Right lobe of liver (tissue), 6 donors: ENCODE measurements at places on chromosomes 13 and 19. TPM values are rescaled to one million over a fixed set of nuclear protein-coding genes. Genes with fewer than 3 reads are reported as not detected.

The IZUMO4 gene
- total RNA-seq, result 6.9 TPM

The MYO16 gene
- total RNA-seq, result 1.6 TPM

The POLR1G gene
- total RNA-seq, result 2.5 TPM

DNA sequence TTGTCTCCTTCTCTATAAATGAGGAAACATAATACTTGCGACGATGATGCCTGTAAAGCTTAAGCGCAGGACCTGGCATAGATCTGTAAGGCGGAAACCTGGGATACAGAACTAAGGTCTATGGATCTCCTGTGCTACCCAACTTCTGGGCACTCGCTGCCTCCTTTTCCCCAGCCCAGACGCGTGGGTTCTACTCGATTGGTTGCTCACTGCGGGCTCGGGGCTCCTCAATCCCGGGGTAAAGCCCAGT lies 615 bp upstream of the PSMC4 start:
- peak overlapping the region; percentile 77 for H3K27ac ChIP-seq
- peaks cover 24% of the 10 kb centered on the region for H3K36me3 ChIP-seq
- no peaks in the 10 kb centered on the region for H3K4me1 ChIP-seq
- no peak for DNase-seq
- peak overlapping the region; percentile 73 for H3K4me3 ChIP-seq
- no peaks in the 10 kb centered on the region for H3K27me3 ChIP-seq

GRCh38 chr13:35163674-35164073 lies 221.6 kb downstream of the NBEA start:
- no peak for DNase-seq
- H3K27ac ChIP-seq, result no peak overlapping the region
- H3K4me1 ChIP-seq, result no peaks in the 10 kb centered on the region
- no peaks in the 10 kb centered on the region for H3K36me3 ChIP-seq
- H3K4me3 ChIP-seq, result no peak overlapping the region

GRCh38 chr19:32223595-32224370 lies 121.6 kb upstream of the ZNF507 start:
- no peak for DNase-seq
- no peaks in the 10 kb centered on the region for H3K36me3 ChIP-seq
- no peak overlapping the region for H3K27ac ChIP-seq
- peaks cover 4% of the 10 kb centered on the region for H3K4me1 ChIP-seq
- no peak overlapping the region for H3K4me3 ChIP-seq
- peaks cover 10% of the 10 kb centered on the region for H3K27me3 ChIP-seq

DNA sequence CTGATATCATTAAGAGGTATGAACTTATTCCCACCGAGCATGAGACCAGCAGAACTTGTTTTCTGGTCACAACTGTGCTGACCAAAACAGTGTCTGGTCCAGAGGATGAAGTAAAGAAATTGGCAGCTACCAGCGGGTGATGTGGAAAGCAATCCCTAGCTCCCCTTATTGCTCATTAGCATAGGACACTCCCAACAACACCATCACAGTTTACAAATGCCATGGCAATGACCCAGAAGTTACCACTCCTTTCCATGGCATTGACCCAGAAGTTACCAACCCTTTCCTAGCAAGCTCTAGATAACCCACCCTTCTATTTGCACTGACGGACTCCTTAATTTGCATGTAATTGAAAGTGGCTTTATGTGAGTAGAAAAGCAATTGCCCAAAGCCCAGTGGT lies 1856.1 kb downstream of the OLFM4 start:
- no peaks in the 10 kb centered on the region for H3K36me3 ChIP-seq
- no peaks in the 10 kb centered on the region for H3K4me1 ChIP-seq
- no peaks in the 10 kb centered on the region for H3K27me3 ChIP-seq
- no peak for DNase-seq
- H3K27ac ChIP-seq, result no peak overlapping the region

DNA sequence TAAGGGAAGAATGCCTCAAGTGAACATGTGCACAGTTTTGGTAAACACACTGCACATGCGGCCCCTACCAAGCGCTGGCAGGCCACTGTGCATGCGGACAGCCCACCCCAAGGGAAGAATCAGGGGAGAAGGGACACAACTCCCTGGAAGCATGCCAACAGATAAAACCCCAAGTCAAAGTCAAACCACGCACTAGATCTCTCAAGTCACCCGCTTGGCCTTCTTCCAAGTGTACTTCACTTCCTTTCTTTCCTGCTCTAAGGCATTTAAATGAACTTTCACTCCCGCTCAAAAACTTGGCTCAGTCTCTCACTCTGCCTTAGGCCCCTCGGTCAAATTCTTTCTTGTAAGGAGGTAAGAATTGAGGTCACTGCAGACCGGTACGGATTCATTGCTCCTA lies 4.6 kb upstream of the RFXAP start:
- no peaks in the 10 kb centered on the region for H3K4me1 ChIP-seq
- H3K27me3 ChIP-seq, result no peaks in the 10 kb centered on the region
- no peak overlapping the region for H3K4me3 ChIP-seq
- H3K36me3 ChIP-seq, result no peaks in the 10 kb centered on the region
- no peak overlapping the region for H3K27ac ChIP-seq
- no peak for DNase-seq

DNA sequence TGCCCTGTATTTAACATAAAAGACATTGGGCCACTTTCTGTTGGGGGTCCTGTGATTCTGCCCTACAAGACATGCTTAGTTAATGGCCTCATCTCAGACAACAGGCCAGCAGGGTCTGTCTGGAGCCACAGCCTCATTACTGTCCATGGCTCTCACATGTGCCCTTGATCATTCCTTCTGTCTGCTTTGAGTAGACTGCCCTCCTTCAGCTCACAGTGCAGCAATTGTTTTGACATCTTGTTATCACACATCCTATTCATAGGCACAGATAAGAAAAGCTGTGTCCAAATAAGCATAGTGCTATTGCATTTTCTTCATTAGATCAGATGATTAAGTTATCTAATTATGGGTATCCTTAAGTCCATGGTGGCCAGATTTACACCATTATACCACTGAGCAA lies 127.9 kb downstream of the KCTD12 start:
- no peak overlapping the region for H3K4me3 ChIP-seq
- H3K27me3 ChIP-seq, result no peaks in the 10 kb centered on the region
- no peak for DNase-seq
- H3K4me1 ChIP-seq, result no peaks in the 10 kb centered on the region

DNA sequence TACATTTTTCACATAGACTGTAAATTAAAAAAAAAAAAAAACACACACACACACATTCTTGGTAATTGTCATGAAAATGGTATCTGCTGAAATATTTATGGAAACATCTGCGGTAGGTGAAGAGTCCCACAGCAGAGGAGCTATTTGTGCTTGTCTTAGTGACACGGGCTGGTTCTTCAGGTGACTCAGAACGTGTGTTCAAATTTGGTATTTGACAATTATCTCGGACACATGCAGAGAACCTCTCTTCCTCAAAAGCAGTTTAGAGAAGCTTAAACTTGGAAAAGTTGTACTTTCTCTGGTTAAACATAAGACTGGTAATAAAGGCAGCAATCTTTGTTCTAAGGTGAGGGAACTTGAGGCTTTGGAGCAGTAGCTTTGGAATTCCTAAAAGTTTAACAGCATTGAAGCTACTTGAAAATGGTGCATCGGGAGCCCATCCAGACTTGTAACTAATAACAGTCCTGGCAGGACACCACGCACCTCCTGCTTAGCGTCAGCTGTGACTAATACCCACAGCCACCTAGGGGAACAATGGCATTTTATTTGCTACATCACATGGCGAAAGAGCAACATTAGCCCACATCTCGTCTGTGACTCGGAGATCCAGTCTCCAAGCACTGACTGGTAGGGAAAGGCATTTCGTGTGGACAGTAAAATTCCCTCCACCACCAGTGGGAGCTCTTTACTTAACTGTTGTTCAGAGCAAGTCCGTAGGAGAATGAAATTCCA lies 1505.1 kb upstream of the SLC10A2 start:
- no peak overlapping the region for H3K27ac ChIP-seq
- no peaks in the 10 kb centered on the region for H3K36me3 ChIP-seq
- H3K4me3 ChIP-seq, result no peak overlapping the region
- H3K27me3 ChIP-seq, result no peaks in the 10 kb centered on the region
- DNase-seq, result no peak

GRCh38 chr19:1384085-1384462 lies 367 bp downstream of the NDUFS7 start:
- H3K27ac ChIP-seq, result peak overlapping the region; percentile 83
- peaks cover 6% of the 10 kb centered on the region for H3K4me1 ChIP-seq

GRCh38 chr13:20340136-20340758 lies 108.1 kb upstream of the GJB6 start:
- no peak overlapping the region for H3K4me3 ChIP-seq
- H3K27me3 ChIP-seq, result no peaks in the 10 kb centered on the region
- DNase-seq, result no peak
- no peak overlapping the region for H3K27ac ChIP-seq
- H3K36me3 ChIP-seq, result no peaks in the 10 kb centered on the region
- H3K4me1 ChIP-seq, result no peaks in the 10 kb centered on the region

- DNase-seq, result peak; percentile 96
- peak overlapping the region; percentile 68 for H3K27ac ChIP-seq
- no peaks in the 10 kb centered on the region for H3K27me3 ChIP-seq
Measured at GRCh38 chr19:44746946-44747738, 1.4 kb upstream of the BCL3 start.
